ENCODE measurements at places on chromosomes 13 and 19.

GRCh38 chr19:36997152-36997842 is 80.9 kb upstream of the ZNF420 start:
- H3K27ac ChIP-seq, result no peak overlapping the region
- H3K36me3 ChIP-seq, result no peaks in the 10 kb centered on the region
- no peak for DNase-seq
- no peaks in the 10 kb centered on the region for H3K4me1 ChIP-seq
- no peaks in the 10 kb centered on the region for H3K27me3 ChIP-seq
- H3K4me3 ChIP-seq, result no peak overlapping the region

DNA sequence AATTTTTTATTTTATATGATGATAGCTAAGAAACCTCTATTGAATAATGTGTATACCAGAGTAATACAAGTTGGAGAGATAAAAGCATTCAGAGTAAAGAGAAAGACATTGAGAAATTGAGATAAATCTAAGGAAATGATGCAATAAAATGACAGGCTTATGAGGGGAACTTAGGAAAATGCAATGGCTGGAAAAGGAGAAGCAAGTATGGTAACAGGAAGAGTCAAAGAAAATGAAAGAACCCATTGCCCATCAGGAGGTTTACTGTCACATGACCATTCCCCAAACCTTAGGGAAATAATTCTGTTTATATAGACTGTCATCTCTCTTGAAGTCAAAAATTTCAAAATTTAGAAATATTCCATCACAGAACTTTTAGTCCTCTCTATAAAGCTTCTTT is 808.0 kb upstream of the PRR20A start:
- no peak for DNase-seq
- H3K4me3 ChIP-seq, result no peak overlapping the region
- H3K27me3 ChIP-seq, result no peaks in the 10 kb centered on the region

- H3K27ac ChIP-seq, result peak overlapping the region; percentile 29
- no peaks in the 10 kb centered on the region for H3K27me3 ChIP-seq
- DNase-seq, result no peak
- H3K36me3 ChIP-seq, result no peaks in the 10 kb centered on the region
- peaks cover 52% of the 10 kb centered on the region for H3K4me1 ChIP-seq
These were observed 5.2 kb downstream of the FRY start for GRCh38 chr13:32036757-32037156.

GRCh38 chr19:17172624-17173345 is 42.4 kb upstream of the USE1 start:
- no peaks in the 10 kb centered on the region for H3K36me3 ChIP-seq
- no peak overlapping the region for H3K4me3 ChIP-seq
- no peak overlapping the region for H3K27ac ChIP-seq
- no peak for DNase-seq
- no peaks in the 10 kb centered on the region for H3K4me1 ChIP-seq

- peaks cover 61% of the 10 kb centered on the region for H3K4me1 ChIP-seq
- no peaks in the 10 kb centered on the region for H3K36me3 ChIP-seq
- no peak overlapping the region for H3K4me3 ChIP-seq
- H3K27ac ChIP-seq, result no peak overlapping the region
- no peak for DNase-seq
These were observed 48.0 kb downstream of the NFIX start for GRCh38 chr19:13043285-13043684.

- no peak for DNase-seq
- peaks cover 31% of the 10 kb centered on the region for H3K27me3 ChIP-seq
- no peak overlapping the region for H3K27ac ChIP-seq
- no peaks in the 10 kb centered on the region for H3K36me3 ChIP-seq
- no peaks in the 10 kb centered on the region for H3K4me1 ChIP-seq
- H3K4me3 ChIP-seq, result no peak overlapping the region
These were observed 2.0 kb upstream of the TMEM221 start for GRCh38 chr19:17450264-17451075.

- no peaks in the 10 kb centered on the region for H3K4me1 ChIP-seq
- H3K36me3 ChIP-seq, result no peaks in the 10 kb centered on the region
- H3K4me3 ChIP-seq, result no peak overlapping the region
- H3K27ac ChIP-seq, result no peak overlapping the region
These were observed 158.7 kb downstream of the IRS2 start for GRCh38 chr13:109627649-109628048.

- no peak overlapping the region for H3K27ac ChIP-seq
- H3K36me3 ChIP-seq, result no peaks in the 10 kb centered on the region
- peak; percentile 4 for DNase-seq
- no peak overlapping the region for H3K4me3 ChIP-seq
These were observed 4.5 kb downstream of the MZF1 start for GRCh38 chr19:58568453-58569130.

GRCh38 chr19:57249329-57249728 is 8.9 kb downstream of the ZNF805 start:
- no peak for DNase-seq
- no peaks in the 10 kb centered on the region for H3K27me3 ChIP-seq
- H3K4me3 ChIP-seq, result no peak overlapping the region
- no peak overlapping the region for H3K27ac ChIP-seq
- no peaks in the 10 kb centered on the region for H3K4me1 ChIP-seq

DNA sequence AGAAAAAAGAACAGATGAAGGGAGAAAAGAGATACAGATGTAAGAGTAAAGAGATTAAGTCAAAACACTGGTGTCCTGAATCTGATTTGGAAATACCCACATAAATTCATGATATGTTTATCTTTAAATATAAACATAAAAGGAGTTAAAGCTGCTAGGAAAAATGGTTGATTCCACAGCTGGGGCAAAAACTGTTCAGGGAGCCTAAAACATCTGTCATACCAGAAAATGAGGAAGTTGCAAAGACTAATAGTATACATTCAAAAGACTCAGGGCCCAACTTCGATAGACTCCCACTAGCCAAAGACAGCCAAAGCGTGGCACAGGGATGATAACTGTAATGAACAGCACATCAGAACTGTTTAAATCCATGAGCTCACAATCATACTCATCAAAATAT is 62.0 kb downstream of the ABCC4 start:
- H3K27ac ChIP-seq, result no peak overlapping the region
- DNase-seq, result no peak
- peaks cover 12% of the 10 kb centered on the region for H3K4me1 ChIP-seq
- H3K36me3 ChIP-seq, result no peaks in the 10 kb centered on the region
- no peak overlapping the region for H3K4me3 ChIP-seq
- no peaks in the 10 kb centered on the region for H3K27me3 ChIP-seq

GRCh38 chr13:102692491-102692826 is 2.4 kb downstream of the METTL21C start:
- no peak for DNase-seq
- peaks cover 42% of the 10 kb centered on the region for H3K27me3 ChIP-seq
- no peak overlapping the region for H3K27ac ChIP-seq
- H3K36me3 ChIP-seq, result no peaks in the 10 kb centered on the region
- no peaks in the 10 kb centered on the region for H3K4me1 ChIP-seq

DNA sequence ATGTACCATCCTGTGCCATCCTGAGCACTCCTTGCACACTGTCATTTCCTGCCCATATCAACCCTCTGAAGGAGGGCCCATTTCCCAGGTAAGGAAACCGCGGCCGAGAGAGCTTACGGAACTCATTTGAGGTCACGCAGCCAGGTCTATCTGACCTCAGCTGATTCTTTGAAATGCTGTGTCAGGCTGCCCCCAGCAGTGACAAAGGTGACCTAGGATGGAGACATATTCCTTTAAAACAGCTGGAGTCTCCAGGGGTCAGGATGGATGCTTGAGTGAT is 42.2 kb upstream of the VSTM2B start:
- no peaks in the 10 kb centered on the region for H3K27me3 ChIP-seq
- no peaks in the 10 kb centered on the region for H3K36me3 ChIP-seq
- H3K4me3 ChIP-seq, result no peak overlapping the region
- H3K27ac ChIP-seq, result no peak overlapping the region
- no peak for DNase-seq

- H3K4me3 ChIP-seq, result no peak overlapping the region
- DNase-seq, result peak; percentile 76
- peaks cover 37% of the 10 kb centered on the region for H3K36me3 ChIP-seq
- peak overlapping the region; percentile 77 for H3K27ac ChIP-seq
- no peaks in the 10 kb centered on the region for H3K27me3 ChIP-seq
These were observed 6.9 kb downstream of the RAB8A start for GRCh38 chr19:16118489-16119033.

DNA sequence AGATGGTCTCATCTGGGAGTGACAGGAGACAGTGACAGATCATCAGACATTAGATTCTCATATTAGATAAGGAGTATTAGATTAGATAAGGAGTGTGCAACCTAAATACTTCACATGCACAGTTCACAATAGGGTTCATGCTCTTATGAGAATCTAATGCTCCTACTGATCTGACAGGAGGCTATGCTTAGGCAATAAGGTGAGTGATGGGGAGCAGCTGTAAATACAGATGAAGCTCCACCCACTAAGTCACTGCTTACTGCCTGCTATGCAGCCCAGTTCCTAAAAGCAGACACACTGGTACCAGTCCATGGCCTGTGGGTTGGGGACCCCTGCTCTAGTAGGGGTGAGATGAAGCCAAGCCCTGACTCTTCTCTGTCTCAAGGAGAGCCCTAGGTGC is 10.0 kb upstream of the IGFL3 start:
- H3K27me3 ChIP-seq, result no peaks in the 10 kb centered on the region
- no peak for DNase-seq
- no peak overlapping the region for H3K27ac ChIP-seq
- H3K36me3 ChIP-seq, result no peaks in the 10 kb centered on the region

DNA sequence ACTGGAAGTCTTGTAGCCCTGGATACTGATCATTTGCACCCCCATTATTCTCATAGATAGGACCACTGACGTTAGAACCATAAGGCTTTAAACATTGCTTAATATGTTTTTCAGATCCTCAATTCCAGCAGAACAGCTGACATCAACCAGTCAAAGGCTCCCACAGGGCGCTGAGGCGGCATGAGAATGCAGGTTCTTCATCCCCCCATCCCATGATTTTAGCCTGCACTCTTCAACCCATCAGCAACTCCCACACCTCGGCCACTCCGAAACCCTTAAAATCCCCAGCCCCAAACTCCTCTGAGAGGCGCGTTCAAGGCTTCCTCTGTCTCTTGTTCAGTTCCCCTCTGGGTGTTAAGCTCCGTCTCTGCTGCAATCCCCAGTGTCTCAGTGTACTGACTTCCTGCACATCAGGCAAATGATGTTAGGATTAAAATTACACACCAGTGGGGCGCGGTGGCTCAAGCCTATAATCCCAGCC is 24.3 kb upstream of the LAMP1 start:
- peaks cover 4% of the 10 kb centered on the region for H3K4me1 ChIP-seq
- DNase-seq, result no peak
- H3K4me3 ChIP-seq, result no peak overlapping the region
- peak overlapping the region; percentile 36 for H3K27ac ChIP-seq
- no peaks in the 10 kb centered on the region for H3K36me3 ChIP-seq
- no peaks in the 10 kb centered on the region for H3K27me3 ChIP-seq

- H3K4me1 ChIP-seq, result peaks cover 84% of the 10 kb centered on the region
- no peaks in the 10 kb centered on the region for H3K27me3 ChIP-seq
- DNase-seq, result peak; percentile 73
- peak overlapping the region; percentile 54 for H3K4me3 ChIP-seq
These were observed 9.4 kb downstream of the LTBP4 start for GRCh38 chr19:40610396-40611064.

- no peak for DNase-seq
- H3K4me3 ChIP-seq, result peak overlapping the region; percentile 32
- peaks cover 37% of the 10 kb centered on the region for H3K27me3 ChIP-seq
- no peak overlapping the region for H3K27ac ChIP-seq
These were observed 8.3 kb upstream of the SHISA7 start for GRCh38 chr19:55451163-55451964.

- H3K27me3 ChIP-seq, result peaks cover 16% of the 10 kb centered on the region
- peak; percentile 82 for DNase-seq
- no peaks in the 10 kb centered on the region for H3K36me3 ChIP-seq
- H3K4me3 ChIP-seq, result peak overlapping the region; percentile 43
- peaks cover 44% of the 10 kb centered on the region for H3K4me1 ChIP-seq
- H3K27ac ChIP-seq, result peak overlapping the region; percentile 94
These were observed 900 bp downstream of the PPP1R13L start for GRCh38 chr19:45403781-45404556.

DNA sequence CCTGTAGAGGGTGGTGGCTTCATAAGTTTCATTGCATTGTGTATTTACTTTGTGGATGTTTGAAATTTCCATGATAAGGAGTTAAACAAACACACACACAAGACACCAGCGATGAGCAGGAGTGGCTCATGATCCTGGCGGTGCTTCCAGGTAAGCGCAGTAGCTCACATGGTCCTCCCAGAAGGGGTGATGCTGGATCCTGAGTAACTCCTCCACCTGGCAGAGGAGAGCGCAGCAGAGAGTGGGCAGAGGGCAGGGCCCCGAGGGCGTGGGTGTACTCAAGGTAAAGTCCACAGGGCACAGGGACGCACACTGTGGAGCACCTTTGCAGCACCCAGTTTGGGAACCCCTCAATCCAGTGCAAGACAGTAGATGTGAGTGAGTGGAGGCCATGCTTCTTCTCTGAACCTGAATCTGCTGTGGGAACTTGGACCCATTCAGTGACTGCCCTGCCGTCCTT is 54.0 kb downstream of the RFX2 start:
- DNase-seq, result peak; percentile 62
- peak overlapping the region; percentile 93 for H3K27ac ChIP-seq
- no peaks in the 10 kb centered on the region for H3K27me3 ChIP-seq
- no peaks in the 10 kb centered on the region for H3K36me3 ChIP-seq
- peaks cover 38% of the 10 kb centered on the region for H3K4me1 ChIP-seq

GRCh38 chr19:47794526-47794925 is 9.8 kb downstream of the TPRX1 start:
- no peaks in the 10 kb centered on the region for H3K36me3 ChIP-seq
- DNase-seq, result no peak
- no peaks in the 10 kb centered on the region for H3K4me1 ChIP-seq
- no peaks in the 10 kb centered on the region for H3K27me3 ChIP-seq
- no peak overlapping the region for H3K27ac ChIP-seq

DNA sequence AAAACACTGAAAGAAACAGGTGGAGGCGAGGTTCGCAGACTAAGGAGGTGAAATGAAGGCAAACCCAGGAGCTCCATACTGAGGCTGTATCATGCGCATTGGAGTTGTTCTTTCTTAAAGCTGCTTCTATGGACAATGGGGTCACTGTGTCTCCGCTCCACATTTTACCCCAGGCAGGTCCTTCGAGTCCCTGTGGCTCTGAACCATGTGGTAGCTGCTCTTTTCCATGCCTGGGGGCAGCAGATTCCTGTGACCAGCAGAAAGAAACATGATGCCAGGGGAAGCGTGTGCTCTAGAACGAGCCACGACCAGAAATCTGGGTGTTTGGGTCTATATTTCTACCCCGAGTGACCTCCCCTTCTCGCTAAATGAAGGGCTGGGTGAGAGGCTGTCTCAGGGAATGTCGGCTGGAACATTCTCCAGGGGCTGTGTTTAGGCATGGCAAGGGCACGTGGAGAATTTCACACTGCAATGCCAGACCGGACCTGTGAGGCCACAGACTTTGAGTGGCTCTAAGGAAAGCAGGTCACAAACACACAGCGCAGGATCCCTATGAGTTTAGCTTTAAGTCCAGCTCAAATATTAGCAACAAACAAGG is 95.7 kb upstream of the IRS2 start:
- H3K4me1 ChIP-seq, result no peaks in the 10 kb centered on the region
- DNase-seq, result no peak
- no peak overlapping the region for H3K4me3 ChIP-seq

All from transverse colon (tissue), 4 donors.